ENCODE measurements at places on chromosomes 2 and 18.

DNA sequence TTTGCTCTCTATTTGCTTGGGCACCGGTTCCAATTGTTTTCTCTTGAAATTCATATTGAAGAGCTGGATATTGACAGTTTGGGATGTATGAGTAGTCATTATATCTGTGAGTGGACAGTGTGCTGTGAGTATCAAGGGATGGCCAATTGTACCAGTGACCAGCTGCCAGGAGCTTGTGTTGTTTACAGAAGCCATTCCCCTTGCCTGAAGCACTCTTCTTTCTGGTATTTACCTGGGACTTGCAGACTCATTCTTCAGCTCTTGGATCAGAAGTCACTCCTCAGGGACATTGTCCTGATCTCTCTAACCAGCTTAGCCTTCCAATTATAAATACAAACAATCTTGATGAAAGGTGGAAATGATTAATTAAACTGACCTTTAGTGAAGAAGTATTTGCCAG, 438.3 kb upstream of the LRATD1 start:
- no peak for DNase-seq

DNA sequence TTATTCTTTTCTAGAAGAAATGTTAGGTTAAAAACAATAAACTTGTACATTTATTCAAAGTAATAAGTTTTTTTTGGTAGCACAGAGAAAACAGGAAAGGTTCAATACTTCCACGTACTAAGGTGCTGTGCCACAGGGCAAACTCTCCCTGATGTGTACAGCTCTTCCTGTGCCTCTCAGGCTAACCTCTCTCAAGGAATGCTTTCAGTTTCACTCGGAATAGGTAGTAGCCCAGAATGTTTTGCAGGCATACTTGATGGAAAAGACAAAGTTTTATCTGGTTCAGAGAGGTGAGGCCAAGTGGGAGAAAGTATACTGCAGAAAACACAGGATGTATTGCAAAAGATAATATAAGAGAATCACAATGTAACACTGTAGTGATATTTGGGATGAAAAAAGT, 171.0 kb upstream of the ZFP36L2 start:
- no peak for DNase-seq

DNA sequence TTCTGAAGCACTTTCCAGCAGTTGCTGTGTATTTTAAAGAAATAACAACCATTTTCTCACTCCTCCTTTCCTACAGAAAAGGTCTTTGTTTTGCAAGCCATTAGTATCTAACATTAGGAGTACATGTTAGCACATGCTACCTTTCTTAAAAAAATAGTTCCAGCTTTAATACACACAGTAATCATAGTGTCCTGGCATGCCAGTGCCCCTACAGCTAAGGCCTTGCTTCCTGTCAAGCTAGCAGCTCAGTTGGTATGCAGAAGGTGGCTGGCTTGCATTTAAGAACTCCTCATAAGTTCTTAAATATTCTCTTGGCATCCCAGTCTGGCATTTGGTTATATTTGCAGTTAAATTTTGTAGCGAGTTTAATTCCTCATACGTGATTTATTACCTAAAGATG, 141.3 kb upstream of the IL1R2 start:
- DNase-seq = no peak

- no peak for DNase-seq
Measured at GRCh38 chr2:151826737-151827157, 1.5 kb downstream of the ARL5A start.

DNA sequence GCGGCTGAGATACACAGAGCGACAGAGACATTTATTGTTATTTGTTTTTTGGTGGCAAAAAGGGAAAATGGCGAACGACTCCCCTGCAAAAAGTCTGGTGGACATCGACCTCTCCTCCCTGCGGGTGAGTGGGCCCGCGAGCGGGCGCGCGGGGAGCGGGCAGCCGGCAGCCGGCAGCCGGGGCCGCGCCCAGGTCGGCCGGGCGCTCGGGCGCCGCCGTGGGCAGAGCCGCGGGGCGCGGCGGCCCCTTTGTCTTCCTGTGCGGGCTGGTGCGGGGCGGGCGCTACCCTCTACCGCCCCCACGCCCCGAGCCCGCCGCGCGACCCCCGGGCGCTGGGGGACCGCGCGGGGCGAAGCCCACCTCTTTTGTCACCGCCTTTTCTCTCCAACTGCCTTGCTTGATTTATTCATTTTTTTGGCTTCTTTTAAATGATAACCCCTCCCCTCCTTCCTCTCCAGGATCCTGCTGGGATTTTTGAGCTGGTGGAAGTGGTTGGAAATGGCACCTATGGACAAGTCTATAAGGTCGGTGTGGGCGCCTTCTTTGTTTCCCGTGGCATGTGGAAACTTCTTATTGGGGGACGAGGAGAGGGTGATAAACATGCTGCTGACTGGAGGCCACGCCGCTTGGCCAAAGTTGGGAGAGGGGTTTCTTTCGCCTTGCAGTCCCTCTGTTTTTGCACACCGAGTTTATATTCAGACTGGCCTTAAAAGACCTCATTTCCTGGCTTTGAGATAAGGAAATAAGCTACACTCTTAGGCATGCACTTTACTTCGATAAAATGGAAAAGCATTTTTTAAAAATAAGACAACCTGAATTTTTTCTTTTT, 722 bp downstream of the MAP4K4 start:
- no peak for DNase-seq

- no peak for DNase-seq
Measured at GRCh38 chr2:201660293-201660895, 17.1 kb upstream of the TMEM237 start.

DNA sequence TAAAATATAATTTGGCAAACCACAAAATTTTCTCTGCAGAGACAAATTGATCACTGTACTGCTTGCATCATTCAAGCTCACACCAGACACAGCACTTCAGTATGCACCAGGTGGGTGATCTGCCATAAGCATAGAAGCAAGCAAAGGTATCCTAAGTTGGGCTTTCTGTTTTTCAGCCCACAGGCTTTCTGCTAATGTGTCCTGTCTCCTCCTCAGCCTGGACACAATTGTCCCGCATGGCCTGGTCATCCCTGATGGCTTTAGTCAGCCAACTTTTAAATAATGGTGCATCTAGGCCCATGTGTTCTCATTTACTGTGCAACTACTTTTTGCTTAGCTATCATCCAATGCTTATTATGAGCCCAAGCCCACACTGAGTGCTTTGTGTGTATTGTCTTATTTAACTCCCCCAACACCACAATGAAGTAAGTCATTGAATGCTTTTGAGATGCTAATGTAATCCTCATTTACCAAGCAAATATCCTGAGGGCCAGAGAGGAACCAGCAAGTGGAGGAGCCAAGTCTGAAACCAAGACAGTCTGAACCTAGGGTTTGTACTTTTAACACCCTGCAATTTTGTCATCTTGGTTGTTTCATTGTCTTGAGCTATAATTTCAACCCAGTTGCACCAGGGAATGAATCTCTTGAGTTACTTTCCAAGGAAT, 111.2 kb upstream of the SETBP1 start:
- no peak for DNase-seq

GRCh38 chr2:214550786-214551185, 139.9 kb downstream of the VWC2L start:
- DNase-seq = no peak

All from fibroblast of the conjunctiva (primary cell).